ENCODE measurements at places on chromosomes 3 and 15.
A peak's percentile ranks its signal among the peaks of the same experiment; 100 is the strongest.

DNA sequence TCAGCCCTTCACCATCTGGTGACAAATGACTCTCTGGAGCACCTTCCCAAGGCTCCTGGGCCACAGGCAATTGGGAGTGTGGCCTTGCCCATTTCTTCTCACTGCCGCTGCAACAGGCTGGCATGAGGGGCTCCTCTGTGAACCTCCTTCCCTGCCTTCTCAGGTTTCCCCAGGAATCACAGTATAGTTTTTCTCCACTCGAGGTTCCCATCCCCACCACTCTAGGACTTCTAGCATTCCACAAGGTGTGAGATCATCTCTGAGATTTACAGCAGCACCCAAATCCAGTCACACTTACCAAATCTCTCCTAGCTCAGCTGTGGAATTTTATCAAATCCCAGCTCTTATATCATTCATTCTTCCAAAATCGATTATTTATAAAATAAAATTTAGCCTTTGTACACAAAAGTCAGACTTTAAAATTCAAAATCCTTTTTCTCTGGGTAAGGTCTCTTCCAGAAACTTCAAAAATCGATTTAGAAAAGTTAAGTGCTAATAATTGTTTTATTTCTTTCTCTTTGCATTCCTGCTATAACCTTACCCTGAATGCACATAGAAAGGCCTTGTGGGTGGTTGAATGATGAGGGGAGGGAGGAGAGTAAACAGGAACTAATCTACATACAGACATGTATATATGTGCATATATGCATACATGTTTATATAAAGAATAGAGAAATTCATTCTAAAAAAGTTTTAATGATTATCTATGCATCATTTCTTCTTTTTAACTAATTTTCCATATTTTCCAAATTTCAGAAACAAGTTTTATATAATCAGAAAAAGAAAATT is 18.9 kb upstream of the ATP13A4 start:
- DNase-seq, result no peak

- no peak for DNase-seq
Observed at GRCh38 chr3:138687236-138687635, 78.7 kb downstream of the FAIM start.

DNA sequence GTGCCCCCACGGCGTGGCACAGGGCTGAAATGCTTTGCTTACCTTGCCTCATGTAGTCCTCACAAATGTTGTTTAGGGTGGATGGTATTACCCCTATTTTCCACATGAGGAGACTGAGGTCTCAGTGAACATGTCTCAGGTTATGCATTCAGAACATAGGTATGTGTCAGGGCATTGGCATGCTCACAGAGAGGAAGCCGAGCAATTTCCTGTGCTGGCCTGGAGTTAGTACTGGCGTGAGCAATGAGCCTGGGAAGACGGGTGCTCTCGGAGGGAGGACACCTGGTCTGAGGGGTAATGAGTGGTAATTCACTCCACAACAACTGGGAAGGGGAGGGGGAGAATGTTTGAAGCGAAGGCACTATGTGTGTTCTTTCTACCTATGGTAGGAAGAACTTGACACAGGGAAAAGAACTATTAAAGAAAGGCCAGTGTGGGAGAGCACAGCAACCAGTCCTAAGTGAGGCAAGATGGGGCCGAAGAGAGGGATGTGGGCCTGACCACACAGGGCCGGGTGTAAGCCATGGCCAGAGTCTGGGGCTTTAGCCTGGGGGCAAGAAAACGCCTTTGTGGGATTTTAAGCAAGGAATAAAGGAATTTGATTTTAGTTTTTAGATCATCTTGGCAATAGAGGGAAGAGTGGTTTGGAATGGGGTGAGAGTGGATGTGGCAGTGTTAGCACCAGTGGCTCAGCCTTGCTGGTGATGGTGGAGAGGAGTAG is 4.9 kb upstream of the FAM131A start:
- no peak for DNase-seq

- DNase-seq, result no peak
Observed at GRCh38 chr3:42535981-42536784, 33.7 kb downstream of the VIPR1 start.

GRCh38 chr3:105755121-105755886 is 113.5 kb downstream of the CBLB start:
- DNase-seq, result no peak

GRCh38 chr3:45895686-45896468 is 9.5 kb downstream of the CCR9 start:
- no peak for DNase-seq

- DNase-seq, result no peak
Observed at GRCh38 chr3:77254967-77255831, 215.3 kb downstream of the ROBO2 start.

GRCh38 chr3:13207975-13208705 is 134.9 kb upstream of the IQSEC1 start:
- no peak for DNase-seq

- DNase-seq, result no peak
Observed at GRCh38 chr3:59424268-59425010, 374.6 kb upstream of the CFAP20DC start.

GRCh38 chr3:116886202-116886893 is 176.8 kb downstream of the TUSC7 start:
- DNase-seq, result no peak

GRCh38 chr3:184619369-184619768 is 57.8 kb downstream of the EPHB3 start:
- no peak for DNase-seq

DNA sequence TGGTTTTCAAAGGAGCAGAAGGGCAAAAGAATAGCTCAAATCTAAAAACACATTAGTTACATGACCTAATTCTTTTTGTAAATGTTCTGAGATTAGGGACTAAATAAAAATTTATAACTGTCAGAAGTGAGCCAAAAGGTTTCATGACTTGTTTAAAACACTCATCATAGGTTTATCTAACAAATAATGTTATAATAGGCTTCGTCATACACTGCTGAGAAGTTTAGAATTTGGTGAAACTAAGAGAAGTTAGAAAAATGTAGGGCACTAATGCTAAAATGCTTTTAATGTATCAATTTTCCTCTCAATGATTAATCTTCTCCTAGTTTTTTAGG is 468.8 kb upstream of the CDIN1 start:
- DNase-seq, result no peak

DNA sequence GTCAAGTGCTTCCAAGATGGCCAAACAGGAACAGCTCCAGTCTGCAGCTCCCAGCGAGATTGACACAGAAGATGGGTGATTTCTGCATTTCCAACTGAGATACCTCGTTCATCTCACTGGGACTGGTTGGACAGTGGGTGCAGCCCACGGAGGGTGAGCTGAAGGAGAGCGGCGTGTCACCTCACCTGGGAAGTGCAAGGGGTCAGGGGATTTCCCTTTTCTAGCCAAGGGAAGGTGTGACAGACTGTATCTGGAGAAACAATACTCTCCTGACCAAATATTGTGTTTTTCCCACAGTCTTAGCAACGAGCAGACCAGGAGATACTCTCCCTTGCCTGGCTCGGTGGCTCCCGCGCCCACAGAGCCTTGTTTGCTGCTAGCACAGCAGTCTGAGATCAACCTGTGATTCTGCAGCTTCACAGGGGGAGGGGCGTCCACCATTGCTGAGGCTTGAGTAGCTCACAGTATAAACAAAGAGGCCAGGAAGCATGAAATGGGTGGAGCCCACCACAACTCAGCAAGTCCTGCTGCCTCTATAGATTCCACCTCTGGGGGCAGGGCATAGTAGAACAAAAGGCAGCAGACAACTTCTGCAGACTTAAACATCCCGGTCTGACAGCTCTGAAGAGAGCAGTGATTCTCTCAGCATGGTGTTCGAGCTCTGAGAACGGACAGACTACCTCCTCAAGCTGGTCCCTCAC is 293.5 kb upstream of the SUCLG2 start:
- peak; percentile 11 for DNase-seq

DNA sequence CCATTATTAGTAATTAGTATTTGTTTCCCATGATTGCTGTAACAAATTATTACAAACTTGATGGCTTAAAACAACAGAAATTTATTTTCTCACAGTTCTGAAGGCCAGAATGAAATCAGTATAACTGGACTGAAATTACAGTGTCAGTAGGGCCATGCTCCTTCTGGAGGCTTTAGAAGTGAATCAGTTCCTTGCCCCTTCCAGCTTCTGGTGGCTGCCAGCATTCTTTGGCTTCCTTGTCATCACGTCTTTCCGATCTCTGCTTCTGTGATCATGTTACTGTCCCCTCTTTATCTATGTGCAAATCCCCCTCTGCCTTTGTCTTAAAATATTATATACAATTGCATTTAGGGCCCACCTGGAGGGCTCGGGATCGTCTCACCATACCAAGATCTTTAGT is 92.0 kb downstream of the FOXB1 start:
- DNase-seq, result no peak

Measured in stimulated activated CD4-positive, alpha-beta T cell treated with anti-CD3 and anti-CD28 coated beads, Interleukin-15, amount 100 ng/mL, for 1 hour (primary cell).